Fibroblast of pulmonary artery (primary cell): ENCODE measurements at places on chromosomes 2 and 18.

DNA sequence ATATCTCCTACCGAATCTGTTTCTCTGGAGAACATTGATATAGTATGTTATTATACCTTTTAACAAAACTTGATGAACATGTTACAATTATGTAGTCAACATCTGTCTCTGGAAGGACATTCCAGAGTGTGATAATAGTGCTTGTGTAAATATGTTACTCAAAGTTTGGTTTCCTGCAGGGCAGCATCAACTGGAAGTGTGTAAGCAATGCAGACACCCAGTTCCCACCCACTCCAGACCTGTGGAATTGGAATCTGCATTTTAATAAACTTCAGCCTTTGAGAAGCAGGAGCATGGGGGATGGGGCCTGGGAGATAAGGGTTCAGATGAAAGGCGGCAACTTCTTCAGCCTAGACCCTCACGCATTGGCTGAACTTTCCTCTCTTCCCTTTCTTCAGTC lies 398.9 kb downstream of the RND3 start:
- DNase-seq = peak; percentile 40

DNA sequence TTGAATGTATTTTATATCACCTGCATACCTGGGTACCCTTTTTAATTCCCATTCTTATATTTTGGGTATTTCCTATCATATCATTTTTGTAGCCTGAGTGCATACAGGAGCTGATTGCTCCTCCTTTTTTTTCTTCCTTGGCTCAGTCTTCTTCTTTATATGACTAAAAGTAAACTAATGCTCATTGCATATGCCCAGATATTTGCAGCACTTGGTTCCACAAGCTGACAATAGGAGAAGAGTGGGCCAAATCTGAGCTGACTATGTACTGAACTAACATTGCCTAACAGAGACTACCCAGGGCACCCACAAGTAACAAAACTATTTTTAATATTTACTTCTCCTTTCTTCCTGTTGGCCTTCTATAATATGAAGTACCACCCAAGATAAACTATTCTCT lies 131.7 kb upstream of the SPOPL start:
- peak; percentile 38 for DNase-seq

DNA sequence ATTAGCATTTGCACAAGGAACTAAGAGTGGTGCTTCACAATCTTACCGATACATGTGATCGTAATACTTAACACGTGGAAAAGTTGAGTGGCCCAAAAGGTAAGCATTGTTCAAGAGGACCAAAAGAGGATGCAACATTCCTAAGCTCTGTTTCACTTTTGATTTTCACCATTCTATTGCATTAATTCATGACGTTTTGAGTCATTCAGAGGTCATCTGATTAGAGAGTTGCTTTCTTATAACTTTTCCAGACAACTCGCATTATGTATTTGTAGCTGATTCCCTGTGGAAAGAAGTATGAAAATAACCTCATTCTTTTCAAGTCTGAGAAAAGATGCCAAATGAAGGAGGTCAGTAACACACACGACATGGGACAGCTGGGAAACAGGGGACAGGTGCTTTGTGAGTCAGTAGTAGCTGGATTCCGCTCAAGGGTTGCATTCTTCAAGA lies 344.4 kb downstream of the RND3 start:
- DNase-seq = peak; percentile 74

- DNase-seq = no peak
Measured at GRCh38 chr2:173978447-173978846, 13.3 kb upstream of the SP3 start.

DNA sequence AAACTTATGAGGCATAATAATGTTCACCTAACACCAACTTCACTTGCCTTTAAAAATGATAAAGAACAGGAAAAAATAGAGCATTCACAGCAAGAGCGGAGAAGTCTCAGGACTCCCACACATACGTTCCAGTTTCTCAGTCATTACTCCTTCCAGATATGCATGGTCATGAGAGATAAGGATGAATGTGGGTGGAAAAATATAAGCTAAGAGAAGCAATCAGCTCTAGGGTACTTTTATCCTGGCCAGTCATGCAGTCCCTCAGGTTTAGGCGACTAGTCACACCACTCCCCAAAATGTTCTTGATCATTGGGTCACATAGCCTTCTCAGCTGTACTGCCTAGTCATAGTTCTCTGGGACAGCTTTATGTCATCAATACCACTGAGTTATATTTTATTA lies 29.2 kb upstream of the CCDC178 start:
- peak; percentile 32 for DNase-seq

DNA sequence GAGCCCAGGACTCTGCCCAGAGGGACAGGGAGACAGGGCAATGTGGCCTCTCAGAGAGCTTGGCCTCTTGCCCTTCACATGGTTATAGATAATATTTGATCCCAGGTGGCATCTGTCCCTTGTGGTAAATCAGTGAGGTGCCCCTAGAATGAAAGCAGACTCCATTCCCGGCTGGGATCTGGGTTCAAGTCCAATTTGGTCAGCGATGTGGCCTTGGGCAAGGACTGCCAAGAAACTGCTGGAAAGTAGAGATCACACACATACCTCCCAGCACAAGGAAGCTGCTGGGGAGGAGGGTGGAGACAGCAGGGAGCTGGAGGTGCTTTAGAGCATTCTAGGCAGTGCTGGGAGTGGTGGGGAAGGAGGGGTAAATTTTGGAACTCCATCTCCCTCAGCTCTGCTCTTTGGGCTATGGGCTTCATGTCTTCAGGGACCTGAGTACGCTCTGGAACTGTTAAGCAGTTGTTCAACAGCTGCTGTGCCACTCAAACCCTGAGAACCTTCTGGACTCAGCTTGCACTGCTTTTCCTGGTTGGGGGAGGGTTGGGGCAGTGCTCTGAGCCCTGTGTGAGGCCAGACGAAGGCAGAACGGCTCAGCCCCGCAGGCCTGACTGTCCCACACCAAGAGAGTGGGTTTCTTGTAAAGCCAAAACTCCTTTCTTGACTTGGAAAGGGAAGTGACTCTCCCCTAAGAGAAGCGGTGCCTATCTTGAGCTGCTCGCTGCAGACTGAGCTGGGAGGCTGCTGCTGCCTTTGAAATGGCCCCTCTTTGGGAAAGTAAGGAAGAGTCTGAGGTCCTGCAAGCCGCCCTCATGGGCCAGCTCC lies 23.0 kb downstream of the INPP5D start:
- no peak for DNase-seq

DNA sequence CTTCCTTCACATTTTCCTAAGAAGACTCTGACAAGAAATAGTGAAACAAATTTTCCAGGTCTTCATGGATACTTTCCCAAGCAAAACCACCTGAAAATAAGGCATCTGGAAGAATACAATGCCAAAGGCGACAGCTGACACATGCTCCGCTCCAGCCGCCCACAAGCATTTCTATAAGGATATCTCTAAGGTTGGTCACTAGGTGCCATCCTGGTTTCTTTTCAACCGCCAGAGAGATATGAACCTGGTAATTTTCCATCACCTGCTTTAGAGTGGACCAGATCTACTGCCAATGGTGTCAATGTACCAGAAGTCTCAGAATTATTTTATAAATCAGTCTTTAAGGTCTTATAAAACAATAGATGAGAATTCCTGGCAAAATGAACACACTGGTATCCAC lies 97.2 kb downstream of the GAREM1 start:
- DNase-seq = no peak

DNA sequence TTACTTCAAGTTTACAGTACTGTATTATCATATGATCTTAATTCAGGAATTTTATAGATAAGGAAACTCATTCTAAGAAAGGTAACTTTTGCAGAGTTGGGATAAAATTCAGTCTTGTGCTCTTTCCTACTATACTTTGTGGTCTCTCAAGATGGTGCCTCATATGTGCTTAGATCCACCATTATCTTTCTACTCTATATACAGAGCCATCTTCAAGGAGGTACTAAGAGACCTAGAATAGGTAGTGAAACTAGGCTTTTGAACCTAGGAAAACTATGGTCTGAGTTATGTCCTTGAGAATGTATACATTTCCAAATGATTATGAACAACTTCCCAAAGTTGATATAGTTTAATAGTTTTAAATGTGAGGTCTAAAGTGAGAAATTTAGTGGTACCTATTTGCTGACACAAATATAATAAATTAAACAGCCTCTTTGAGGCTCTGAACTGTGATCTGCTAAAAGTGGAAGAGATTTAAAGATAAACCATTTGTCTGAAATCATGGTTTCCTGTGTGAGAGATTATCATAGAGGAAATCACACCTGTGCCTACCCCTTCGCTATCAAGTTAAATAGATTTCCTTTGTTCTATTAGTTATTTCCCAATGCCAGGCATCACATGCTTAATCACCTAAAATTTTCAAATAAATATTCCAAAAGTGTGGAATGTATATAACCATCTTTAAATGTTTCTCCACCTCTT lies 27.2 kb downstream of the ACAA2 start:
- no peak for DNase-seq

- DNase-seq = peak; percentile 35
Measured at GRCh38 chr2:33340280-33340679, 136.2 kb upstream of the RASGRP3 start.

DNA sequence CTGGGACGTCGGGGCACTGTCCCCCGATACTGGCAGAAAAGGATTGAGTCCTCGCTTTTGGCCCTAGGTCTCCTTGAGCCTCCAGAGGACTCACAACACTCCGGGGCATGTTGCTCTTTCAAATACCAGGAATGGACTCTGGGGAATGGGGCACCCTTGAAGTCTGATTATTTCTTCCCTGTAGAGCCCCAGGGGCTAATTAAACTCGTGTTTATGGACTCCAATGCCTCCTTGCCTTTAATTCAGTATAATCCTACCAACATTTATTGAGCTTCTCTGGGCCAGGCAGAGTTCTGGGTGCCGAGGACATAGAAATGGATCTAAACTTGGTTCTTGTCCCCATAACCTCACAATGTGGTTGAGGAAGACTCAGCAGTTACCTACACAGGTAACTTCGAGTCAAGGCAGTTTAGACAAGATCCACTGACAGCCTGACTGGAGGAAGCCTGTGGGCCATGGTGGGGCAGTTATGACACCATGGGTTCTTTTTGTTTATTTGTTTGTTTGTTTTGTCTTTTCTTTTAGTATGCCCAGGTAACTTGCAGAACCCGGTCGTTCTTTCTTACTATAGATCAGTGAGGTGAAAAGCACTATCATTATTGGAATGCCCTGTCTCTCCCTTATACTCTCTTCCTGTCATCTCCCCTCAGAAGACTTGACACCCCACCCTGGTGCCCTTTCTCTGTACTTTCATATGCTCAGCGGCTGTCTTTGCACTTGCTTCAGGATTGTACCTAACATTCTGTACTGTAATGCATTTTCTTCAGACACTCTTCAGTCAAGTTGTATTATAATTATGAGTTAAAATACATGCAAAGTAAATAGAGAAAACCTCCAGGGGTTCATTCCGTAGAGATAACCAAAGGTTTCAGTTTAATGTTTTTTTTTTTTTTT lies 3.2 kb downstream of the CFLAR start:
- DNase-seq = peak; percentile 62

GRCh38 chr2:46188041-46188716 lies 109.0 kb upstream of the EPAS1 start:
- DNase-seq = no peak

- DNase-seq = no peak
Measured at GRCh38 chr2:174785481-174785880, 21.2 kb upstream of the CHRNA1 start.

- no peak for DNase-seq
Measured at GRCh38 chr2:109411640-109412325, 202.0 kb downstream of the SEPTIN10 start.

GRCh38 chr2:2874805-2875204 lies 502.8 kb downstream of the EIPR1 start:
- no peak for DNase-seq

DNA sequence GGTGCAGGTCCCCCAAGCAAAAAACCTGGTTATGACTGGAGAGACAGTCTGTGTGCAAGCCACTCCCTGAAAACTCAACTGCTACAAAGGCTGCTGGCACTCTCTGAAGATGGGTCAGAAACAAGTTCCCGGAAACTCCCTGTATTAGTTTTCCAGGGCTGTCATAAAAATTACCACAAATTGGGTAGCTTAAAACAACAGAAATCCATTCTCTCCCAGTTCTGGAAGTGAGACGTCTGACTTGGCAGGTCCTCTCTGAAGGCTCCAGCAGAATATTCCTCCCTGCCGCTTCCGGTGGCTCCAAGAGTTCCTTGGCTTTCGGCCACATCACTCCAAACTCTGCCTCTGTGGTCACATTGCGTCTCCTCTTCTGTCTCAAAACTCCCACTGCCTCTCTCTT lies 30.1 kb upstream of the SERPINE2 start:
- peak; percentile 44 for DNase-seq

- no peak for DNase-seq
Measured at GRCh38 chr2:208638059-208638458, 231.5 kb downstream of the PTH2R start.

DNA sequence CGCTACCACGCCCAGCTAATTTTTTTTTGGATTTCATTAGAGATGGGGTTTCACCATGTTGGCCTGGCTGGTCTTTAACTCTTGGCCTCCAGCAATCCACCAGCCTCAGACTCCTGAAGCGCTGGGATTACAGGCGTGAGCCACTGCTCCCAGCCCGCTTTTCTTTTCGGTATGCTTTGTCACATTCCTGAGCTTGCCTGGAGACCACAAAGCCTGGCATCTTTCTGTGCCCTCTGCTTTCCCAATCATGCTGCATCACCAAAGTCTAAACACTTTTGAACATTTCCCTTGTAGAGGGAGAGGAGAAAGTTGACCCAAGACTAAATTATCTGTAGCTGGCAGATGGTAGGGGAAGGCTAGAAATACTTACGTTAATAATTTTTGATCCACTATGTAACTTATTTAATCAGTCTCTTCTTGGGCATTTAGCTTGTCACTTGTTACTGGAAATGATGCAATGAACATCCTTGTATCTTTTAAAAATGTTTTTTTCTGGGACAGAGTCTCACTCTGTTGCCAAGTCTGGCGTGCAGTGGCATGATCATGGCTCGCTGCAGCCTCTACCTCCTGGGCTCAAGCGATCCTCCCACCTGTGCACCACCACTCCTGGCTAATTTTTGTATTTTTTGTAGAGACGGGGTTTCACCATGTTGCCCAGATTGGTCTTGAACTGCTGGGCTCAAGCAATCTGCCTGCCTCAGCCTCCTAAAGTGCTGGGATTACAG lies 2.7 kb upstream of the NPC1 start:
- DNase-seq = no peak

DNA sequence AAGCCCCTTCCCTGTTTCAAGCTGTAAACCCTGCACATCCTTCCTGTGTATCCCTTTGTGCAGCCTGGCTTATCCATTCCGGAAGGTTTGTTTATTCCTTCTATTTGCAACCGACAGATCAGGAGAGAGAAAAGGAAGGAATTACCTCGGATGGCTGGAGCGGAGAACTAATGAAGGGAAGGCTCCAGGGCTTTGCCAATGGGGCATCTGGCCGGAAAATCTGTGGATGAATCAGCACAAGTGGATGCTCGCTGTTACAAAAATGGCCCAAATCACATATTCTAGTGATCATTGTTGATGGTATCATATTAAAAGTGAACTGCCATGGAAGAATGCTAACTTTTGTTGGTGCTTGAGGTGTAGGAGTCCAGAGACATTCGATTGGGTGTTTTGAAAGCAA lies 97.1 kb downstream of the AQP4 start:
- no peak for DNase-seq

GRCh38 chr2:27664622-27665363 lies 1.1 kb downstream of the SLC4A1AP start:
- no peak for DNase-seq
